Neural progenitor cell (in vitro differentiated cells): ENCODE measurements at places on chromosomes 7 and 10.
A peak's percentile ranks its signal among the peaks of the same experiment; 100 is the strongest.

DNA sequence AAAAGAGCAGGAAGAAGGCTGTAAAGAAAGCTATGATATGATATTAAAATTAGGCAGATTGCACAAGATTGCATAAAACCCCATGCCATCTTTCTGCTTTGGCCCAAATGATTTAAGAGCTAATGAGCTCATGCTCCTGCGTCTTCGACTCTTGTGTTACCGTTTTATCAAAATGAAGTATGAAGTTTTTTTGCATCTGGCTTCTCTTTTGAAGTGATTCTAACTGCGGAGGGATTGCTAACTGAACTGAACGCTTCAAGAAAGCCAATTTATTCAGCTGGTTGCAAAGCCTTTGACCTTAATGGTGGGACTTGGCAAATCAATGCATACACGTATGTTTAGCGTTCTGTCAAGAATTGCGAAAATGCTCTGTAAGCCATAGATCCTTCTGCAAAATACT is 282.9 kb downstream of the TWIST1 start:
- DNase-seq, result no peak

DNA sequence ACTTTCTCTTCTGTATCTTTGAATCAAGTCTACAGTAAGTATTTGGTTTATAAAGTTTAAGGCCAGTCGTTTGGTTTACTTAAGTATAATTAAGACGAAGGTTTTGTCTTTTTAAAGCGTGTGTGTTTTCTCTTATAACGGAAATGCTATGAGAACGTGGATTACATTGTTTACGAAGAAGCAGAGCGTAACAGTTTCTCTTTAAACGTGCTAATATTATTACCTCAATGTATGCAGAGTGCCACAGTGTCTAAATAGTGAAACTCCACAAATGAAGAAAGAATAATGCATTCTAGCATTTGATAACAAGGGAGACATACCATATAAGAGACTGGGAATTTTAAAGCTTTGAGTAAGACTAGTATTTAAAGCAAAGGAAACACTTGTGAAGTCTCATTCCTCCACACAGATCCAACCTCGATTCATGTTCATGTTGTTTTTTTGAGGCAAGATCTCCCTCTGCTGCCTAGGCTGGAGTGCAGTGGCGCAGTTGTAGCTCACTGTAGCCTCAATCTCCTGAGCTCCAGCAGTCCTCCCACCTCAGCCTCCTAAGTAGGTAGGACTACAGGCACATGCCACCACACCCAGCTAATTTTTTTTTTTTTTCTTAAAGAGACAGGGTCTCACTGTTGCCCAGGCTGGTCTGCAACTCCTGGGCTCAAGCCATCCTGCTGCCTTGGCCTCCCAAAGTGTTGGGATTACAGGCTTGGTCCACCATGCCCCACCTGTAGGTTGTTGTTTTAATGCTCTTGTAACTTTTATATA is 75.1 kb downstream of the ANKRD61 start:
- peak; percentile 11 for DNase-seq

DNA sequence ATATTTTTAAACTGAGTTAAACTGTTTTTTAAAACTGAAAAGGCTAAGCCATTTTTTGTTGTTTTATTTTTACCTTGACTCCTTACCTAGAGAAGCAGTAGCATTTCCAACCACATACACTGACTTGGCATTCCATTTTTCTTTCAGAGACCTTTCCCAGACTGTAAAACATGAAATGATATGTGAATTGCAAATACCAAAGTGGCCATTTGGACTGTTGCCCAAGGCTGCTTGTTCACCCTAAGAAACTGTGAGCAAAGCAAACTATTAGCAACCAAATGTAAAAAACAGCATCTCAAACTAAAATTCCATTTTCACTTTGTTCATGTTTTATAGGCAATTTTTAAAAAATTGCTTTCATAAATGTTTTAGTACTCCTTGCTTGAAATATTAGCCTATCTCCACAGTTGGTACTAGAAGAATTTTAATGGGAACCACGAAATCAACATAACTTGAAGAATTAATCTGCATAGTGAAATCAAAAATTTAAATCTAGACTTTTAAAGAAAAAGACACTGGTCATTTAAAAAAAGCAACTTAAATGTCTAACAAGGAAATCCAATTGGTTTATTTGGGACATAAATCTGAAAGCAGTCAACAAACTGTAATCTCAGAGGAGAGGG is 10.8 kb downstream of the UROS start:
- no peak for DNase-seq

GRCh38 chr10:62352356-62352970 is 21.7 kb upstream of the ZNF365 start:
- no peak for DNase-seq

DNA sequence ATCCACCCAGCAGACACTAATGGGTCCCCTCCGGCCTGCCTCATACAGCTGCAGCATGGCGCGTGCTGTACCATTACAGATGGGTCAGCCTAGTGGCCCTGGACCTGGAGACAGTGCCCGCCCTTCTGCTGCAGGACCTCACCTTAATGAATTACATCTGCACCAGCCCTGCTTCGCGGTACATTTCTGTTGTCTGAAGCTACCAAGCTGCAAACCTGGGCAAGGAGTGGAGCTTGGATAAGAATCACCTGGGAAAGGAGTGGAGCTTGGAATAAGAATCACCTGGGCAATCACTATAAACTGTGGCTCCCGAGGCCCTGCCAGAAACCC is 33.0 kb upstream of the EN2 start:
- no peak for DNase-seq
